ENCODE measurements at places on chromosomes 5 and 9.

- no peak for DNase-seq
These were observed 209.3 kb downstream of the ROR2 start for GRCh38 chr9:91740701-91741100.

GRCh38 chr5:29054282-29054681, 2015.9 kb upstream of the CDH9 start:
- DNase-seq: no peak

- no peak for DNase-seq
These were observed 201.3 kb downstream of the FANCC start for GRCh38 chr9:95116002-95116807.

GRCh38 chr5:134609232-134609851, 23.3 kb downstream of the SAR1B start:
- DNase-seq: no peak

GRCh38 chr9:128940271-128940921, 7.0 kb downstream of the DOLK start:
- no peak for DNase-seq

Data from activated CD4-positive, CD25-positive, alpha-beta regulatory T cell treated with anti-CD3 and anti-CD28 coated beads, Interleukin-2, amount 50 U/mL, for 72 hours (primary cell).